ENCODE measurements at places on chromosomes 16 and 17.
A peak's percentile ranks its signal among the peaks of the same experiment; 100 is the strongest.

- DNase-seq: peak; percentile 87
These were observed 480.1 kb downstream of the SOX9 start for GRCh38 chr17:72600934-72601333.

DNA sequence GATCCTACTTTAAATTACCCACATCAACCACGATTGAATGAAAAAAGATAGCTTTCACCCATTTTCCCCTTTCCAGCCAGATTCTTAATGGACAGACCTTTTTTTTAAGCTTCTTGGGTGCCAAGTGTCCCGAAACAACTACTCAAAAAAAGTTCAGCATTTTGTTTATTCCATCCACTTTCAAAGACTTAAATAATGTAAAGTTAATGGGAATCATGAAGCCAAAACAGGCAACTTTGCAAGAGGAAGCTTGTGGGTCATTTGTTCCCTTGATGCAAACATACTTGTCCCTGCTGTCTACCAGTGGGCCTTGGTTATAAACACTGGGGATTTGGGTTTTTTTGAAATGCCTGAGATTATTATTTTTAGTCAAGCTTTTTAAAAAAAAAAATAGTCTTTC, 414.0 kb upstream of the PSMD7 start:
- DNase-seq: no peak

- DNase-seq: peak; percentile 73
These were observed 18.2 kb upstream of the ABR start for GRCh38 chr17:1197781-1198490.

GRCh38 chr16:89949756-89950155, 1.2 kb downstream of the DEF8 start:
- DNase-seq: no peak

- no peak for DNase-seq
These were observed 9.3 kb downstream of the C16orf78 start for GRCh38 chr16:49382916-49383315.
